ENCODE measurements at places on chromosomes 13 and 19.

GRCh38 chr13:44331912-44332851 is 41.4 kb upstream of the SERP2 start:
- DNase-seq, result no peak

- no peak for DNase-seq
These were observed 107.0 kb downstream of the ZNF536 start for GRCh38 chr19:30479231-30479630.

- DNase-seq, result no peak
These were observed 1778.7 kb upstream of the MIR17HG start for GRCh38 chr13:89568746-89569145.

DNA sequence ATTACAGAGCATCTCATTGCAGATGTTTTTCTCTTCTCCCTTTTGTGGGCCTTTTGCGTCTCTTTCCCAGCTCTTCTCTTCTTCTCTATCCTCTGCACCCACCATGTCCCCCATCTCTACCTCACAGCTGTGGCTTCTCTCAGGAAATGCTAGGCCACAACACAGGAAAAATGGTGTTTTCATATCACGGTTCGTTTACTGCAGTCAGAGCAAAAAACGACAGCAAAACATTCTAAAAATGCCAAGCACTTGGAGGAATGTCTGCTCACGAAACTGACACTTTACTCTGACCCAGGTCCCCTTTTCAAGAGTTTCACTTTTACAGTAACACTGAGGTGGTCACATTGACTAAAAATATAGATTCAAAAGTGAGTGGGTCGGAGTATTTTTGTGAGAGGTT is 152.2 kb downstream of the DCT start:
- DNase-seq, result no peak

- no peak for DNase-seq
These were observed 560.0 kb upstream of the KLHL1 start for GRCh38 chr13:70668293-70668692.

DNA sequence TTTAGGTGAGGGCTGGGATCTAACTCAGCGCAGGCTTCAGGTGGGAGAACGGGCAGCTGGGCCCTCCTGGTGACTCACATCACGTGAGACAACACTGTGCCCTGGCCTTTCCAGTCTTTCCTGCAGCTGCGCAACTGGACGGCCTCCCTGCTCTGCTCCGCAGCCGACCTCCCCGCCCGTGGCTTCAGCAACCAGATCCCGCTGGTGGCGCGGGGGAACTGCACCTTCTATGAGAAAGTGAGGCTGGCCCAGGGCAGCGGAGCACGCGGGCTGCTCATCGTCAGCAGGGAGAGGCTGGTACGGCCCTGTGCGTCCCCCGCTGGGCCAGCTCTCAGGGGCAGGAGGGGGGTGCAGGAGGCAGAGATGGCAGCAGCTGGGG is 8.8 kb downstream of the SPPL2B start:
- peak; percentile 53 for DNase-seq

DNA sequence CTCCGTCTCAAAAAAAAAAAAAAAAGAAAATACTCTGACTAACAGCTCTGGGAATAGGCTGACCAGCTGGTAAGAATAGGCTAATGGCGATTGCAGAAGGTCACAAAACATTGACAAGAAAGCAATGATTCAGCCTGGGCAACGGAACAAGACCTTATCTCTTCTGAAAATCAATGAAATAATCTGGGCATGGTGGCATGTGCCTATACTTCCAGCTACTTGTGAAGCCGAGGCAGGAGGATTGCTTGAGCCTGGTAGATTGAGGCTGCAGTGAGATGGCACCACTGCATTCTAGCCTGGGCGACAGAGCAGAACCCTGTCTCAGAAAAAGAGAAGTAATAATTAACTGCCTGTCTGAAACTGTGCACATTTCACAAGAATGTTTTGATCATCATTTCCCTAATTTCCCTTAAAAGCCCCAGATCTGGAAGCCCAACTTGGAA is 18.8 kb upstream of the MTRF1 start:
- DNase-seq, result no peak

DNA sequence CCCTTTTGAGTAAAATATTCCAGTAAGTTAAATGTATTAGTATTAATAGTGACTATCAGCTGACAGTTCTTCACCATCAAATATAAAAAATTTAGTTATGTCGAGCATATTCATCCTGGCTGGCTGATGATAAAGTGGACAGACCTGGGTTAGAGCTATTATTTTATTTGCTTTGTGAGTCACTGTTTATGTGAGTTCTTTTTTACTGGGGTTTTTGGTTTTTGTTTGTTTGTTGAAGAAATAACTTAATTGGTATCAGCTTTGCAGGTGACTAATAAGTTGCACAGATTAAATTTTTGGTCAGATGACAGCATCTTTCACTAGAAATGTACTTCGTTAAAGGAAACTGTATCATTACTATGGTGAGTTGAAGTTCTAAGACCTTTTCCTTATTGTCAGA is 224.7 kb downstream of the GGACT start:
- DNase-seq, result no peak

GRCh38 chr13:50366488-50367174 is 351.4 kb downstream of the KCNRG start:
- DNase-seq, result no peak

DNA sequence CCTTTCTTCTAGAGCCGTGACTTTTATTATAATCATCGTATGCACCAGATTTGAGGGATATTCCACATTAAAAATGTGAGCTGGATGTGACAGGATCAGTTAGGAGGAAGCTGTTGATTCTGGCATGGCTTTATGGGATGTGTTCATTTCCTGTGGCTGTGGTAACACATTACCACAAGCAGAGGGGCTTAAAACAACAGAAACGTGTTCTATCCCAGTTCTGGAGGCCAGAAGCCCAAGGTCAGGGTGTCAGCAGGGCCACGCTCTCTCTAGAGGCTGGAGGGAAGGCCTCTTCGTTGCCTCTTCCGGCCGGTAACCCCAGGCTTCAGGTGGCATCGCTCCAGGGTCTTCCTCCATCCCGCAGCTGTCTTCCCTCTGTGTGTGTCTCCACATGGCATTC is 14.5 kb downstream of the MED25 start:
- no peak for DNase-seq

DNA sequence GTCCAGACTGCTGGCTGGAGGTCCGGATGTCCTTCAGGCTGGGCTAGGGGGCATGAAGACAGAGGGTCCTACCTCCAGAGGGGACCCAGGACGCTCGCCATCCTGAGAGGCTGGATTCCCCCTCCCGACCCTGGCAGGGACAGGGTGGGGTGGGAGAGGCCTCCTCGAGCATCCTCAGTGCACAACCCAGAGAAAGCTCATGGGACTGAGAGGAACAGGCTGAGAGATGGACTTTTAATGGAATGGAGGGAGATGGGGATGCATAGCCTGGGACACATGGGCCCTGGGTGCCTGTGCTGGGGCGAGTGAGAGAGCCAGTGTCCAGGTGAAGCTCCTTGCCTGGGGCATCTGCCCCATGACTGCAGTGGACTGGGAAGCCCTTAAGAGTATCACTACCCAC is 3.1 kb downstream of the ACTL9 start:
- no peak for DNase-seq

GRCh38 chr13:106630162-106630561 is 62.2 kb upstream of the ARGLU1 start:
- DNase-seq, result no peak

- DNase-seq, result no peak
These were observed 14.2 kb downstream of the OR7A17 start for GRCh38 chr19:14871619-14872230.

GRCh38 chr13:44219577-44220548 is 153.8 kb upstream of the SERP2 start:
- no peak for DNase-seq

- no peak for DNase-seq
These were observed 10.4 kb downstream of the ZNF146 start for GRCh38 chr19:36225219-36225892.

Data from SHP77 treated with DMSO at 0.1 percent for 48 hours (cell line).